ENCODE measurements at places on chromosomes 4 and X. TPM values are rescaled to one million over a fixed set of nuclear protein-coding genes. Genes with fewer than 3 reads are reported as not detected.

DNA sequence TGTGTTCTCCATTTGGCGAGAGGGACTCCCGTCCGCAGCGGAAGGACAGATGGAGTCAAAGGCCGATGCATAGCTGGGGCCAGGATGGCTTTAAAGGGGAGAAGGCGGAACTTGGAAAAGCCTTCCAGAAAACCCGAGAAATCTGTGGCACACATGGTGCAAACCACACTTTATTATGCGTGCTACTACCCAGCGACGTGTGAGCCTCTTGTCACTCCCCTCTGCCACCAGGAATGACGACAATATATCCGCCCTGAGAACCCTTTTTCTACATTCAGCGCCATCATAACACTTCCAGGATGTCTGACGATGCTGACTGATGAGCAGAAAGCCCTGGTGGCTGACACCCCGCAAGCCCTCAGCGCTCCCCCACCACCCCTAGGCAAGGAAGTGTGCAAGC is 689 bp upstream of the DCHS2 start:
- no peak for DNase-seq

- peak; percentile 92 for DNase-seq
These were observed 44.3 kb downstream of the NYX start for GRCh38 chrX:41491267-41492004.

- no peak for DNase-seq
These were observed 35.8 kb downstream of the RHOH start for GRCh38 chr4:40232610-40233009.

GRCh38 chrX:152912106-152912505 is 14.2 kb downstream of the ZNF185 start:
- no peak for DNase-seq

GRCh38 chr4:83866834-83867621 is 331.1 kb downstream of the GPAT3 start:
- peak; percentile 63 for DNase-seq

DNA sequence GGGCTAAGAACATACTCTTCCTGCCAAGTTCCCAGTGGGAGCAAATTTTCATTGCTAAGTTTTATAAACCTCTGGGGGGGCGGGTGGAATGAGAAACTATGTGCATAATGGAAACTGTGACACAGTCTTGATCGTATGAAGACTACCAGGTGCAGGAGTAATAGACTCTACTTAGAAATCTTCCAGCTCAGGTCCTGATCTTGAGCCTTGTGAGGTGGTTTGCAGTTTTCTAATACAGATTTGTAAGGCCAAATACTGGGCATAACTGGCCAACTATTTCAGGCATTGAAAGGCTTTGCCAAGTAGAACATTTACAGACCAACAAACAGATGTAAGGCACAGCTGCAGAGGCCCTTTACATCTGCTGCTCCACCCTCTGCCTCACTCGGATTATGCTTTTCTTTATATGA is 89.7 kb upstream of the CBR4 start:
- no peak for DNase-seq

DNA sequence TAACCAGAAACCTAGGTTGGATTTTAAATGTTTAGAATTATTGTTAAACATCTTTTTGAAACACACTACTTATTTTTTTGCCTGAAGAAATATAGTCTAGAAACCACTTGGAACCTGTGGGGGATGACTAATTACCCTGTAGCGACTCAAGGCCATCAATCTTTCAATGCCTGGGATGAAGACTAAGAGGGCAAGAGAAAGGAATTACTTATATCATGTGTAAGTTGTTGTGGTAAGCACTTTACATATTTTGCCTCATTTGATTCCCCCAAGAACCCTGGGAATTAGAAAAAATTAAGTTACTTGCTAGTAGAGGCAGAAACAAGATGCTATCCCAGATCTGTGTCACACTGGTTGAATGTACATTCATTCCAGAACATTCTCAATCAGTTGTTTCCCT is 170.9 kb upstream of the GRIA3 start:
- peak; percentile 4 for DNase-seq

GRCh38 chr4:62023633-62024032 is 823.5 kb downstream of the ADGRL3 start:
- peak; percentile 44 for DNase-seq

Gene CT45A5
- not detected for total RNA-seq

Gene ALB
- total RNA-seq, result not detected
